Chondrocyte (in vitro differentiated cells): ENCODE measurements at places on chromosomes 7 and 10. TPM values are rescaled to one million over a fixed set of nuclear protein-coding genes. Genes with fewer than 3 reads are reported as not detected.

SPDYE2B gene
- total RNA-seq: not detected in 3 replicates

SLC13A1 gene
- total RNA-seq: not detected in 3 replicates

ASB10 gene
- not detected in 3 replicates for total RNA-seq

ACBD7 gene
- total RNA-seq: 0.51 to 2.2 TPM (median 1.1 TPM) in 3 replicates

DNA sequence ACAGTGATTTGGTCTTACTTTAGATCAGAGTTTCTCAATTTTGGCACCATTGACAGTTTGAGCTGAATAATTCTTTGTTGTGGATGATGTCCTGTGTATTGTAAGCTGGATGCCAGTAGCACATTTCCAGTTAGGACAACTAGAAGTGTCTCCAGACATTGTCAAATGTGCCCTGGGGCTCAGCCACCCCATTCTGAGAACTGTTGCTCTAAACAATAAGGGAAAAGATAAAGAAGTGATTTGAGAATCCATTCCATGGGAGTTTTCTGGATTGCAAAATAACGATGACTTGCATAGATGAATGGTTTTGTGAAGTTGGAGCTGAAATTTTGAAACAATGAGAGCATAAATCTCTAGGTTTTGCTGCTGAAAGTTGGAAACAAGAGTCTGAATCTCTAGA, 44.6 kb downstream of the NUP205 start:
- no peak overlapping the region for H3K27ac ChIP-seq
- no peak for DNase-seq
- no peak overlapping the region for H3K4me3 ChIP-seq
- H3K4me1 ChIP-seq: peaks cover 7% of the 10 kb centered on the region
- peaks cover 24% of the 10 kb centered on the region for H3K36me3 ChIP-seq

- H3K4me3 ChIP-seq: no peak overlapping the region
- no peaks in the 10 kb centered on the region for H3K27me3 ChIP-seq
- H3K4me1 ChIP-seq: no peaks in the 10 kb centered on the region
- no peak overlapping the region for H3K27ac ChIP-seq
- H3K36me3 ChIP-seq: peaks cover 6% of the 10 kb centered on the region
- no peak for DNase-seq
Observed at GRCh38 chr7:4010061-4010605, 672.0 kb upstream of the FOXK1 start.

DNA sequence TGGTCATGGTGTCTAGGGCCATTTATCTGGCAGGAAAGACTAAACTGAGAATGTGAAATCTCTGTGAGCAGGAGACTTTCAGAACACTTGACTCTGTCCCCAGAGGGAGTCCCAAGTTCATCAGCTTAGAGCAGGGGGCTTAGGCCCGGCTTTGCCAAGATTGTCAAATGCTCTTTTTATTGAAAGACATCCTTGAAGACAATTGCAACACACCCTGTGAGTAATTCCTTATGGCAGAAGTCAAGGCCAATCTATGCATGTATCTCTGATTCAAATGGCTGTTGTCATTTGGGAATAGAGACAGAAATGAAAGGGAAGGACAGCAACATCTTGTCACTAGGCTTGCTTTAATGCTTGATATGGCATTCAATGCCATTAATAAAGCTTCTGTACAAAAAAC, 33.7 kb downstream of the BAMBI start:
- no peak for DNase-seq
- H3K36me3 ChIP-seq: no peaks in the 10 kb centered on the region
- H3K4me1 ChIP-seq: no peaks in the 10 kb centered on the region
- H3K27me3 ChIP-seq: peaks cover 1% of the 10 kb centered on the region

DNA sequence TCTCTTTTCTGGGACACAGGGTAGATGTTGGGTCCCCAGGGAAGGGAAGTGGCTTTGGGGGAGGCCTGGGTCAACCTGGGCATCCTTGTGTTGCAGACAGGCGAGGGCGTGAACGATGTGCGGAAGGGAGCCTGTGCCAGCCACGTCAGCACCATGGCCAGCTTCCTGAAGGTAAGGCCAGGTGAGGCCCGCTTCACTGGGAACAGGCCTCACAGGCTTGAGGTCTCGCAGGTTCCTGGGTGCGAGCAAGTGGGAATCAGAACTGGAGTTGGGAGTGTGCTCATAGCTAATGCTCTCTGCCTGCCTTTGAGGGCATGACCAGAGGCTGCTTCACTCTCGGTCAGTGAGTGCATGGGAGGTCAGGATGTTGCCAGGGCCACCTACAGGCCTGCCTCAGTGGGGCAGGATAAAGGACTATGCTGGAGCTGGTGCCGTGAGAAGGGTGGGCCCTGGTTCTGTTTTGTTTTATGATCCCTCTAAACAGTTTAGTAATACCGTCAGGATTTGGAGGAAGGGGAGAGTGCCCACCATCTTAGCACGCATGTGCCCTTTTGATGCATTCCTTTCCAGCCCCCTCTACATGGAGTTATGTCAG, 8.4 kb downstream of the DBNL start:
- peak; percentile 67 for DNase-seq
- no peaks in the 10 kb centered on the region for H3K27me3 ChIP-seq
- no peak overlapping the region for H3K4me3 ChIP-seq
- no peak overlapping the region for H3K27ac ChIP-seq

DNA sequence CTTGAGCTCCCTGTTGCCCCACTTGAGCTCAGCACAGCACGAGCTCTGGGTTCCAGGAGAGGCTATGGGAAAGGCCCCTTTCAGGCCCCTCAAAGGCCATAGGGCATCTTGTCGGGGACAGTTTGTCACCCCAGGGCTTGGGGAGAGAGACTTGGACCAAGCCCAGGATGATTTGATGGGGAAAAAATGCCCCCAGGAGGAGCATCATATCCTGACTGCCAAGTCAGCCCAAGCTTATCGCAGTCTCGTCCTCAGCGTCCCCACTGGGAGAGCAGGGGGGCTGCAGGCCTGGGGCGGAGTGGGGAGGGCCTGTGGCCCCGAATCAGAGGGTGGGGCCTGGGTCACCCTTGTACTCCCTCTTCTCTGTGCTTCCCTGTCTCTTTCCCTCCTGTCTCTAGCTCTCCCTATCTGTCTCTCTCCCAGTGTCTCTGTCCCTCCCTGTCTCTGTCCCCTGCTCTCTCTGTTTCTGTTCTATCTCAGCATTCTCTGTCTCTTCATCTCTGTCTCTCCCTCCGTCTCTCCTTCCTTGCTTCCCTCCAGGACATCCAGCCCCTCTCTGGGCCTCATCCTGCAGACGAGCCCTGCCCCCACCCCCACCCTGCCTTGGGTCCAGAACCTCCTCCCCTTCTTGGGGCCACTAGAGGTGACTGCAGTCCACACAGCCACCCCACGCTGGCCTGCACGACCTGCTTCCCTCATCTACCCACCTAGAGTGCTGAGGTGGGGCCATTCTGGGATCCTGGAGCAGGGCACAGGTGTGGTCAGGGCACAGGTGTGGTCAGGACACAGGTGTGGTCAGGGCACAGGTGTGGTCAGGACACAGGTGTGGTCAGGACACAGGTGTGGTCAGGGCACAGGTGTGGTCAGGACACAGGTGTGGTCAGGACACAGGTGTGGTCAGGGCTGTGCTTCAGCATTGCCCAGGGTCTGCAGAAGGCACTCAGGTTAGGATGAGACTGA, 17.3 kb upstream of the GRIFIN start:
- no peaks in the 10 kb centered on the region for H3K27me3 ChIP-seq
- H3K4me1 ChIP-seq: peaks cover 24% of the 10 kb centered on the region
- no peak for DNase-seq
- H3K36me3 ChIP-seq: no peaks in the 10 kb centered on the region
